Stimulated activated CD8-positive, alpha-beta memory T cell treated with anti-CD3 and anti-CD28 coated beads, Interleukin-4, amount 100 ng/mL, for 4 hours (primary cell): ENCODE measurements at places on chromosomes 5 and 9.

DNA sequence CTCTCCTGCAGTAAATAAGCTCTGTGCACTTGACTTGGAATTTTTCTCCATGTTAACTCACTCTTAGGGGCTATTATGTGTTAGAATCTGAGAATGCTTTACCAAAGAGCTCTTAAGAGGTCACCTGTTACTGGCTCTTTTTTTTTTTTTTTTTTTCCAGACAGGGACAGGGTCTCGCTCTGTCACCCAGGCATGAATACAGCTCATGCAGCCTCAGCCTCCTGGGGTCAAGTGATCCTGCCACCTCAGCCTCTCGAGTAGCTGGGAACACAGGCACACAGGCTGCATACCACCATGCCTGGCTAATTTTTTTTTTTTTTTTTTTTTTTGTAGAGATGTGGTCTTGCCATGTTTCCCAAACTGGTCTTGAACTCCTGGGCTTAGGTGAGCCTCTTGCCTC is 22.1 kb downstream of the HMGXB3 start:
- no peak for DNase-seq

DNA sequence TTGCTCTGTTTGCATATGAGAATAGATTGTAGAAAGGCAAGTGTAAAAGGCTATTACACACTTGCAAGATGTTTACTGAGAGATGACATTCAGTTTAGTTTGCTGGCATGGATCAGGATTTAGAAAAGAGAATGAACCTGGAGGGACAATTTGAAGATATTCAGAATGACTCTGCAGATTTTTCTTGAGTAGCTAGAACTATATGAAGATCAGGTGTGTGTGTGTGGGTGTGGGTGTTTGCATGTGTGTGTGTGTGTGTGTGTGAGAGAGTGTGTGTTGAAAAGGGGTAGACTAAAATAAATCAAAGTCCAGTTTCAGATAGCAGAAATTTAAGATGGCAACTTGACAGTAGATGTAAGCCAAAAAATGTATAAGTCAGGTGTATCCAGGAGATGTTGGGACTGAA is 74.0 kb upstream of the ANXA1 start:
- no peak for DNase-seq

DNA sequence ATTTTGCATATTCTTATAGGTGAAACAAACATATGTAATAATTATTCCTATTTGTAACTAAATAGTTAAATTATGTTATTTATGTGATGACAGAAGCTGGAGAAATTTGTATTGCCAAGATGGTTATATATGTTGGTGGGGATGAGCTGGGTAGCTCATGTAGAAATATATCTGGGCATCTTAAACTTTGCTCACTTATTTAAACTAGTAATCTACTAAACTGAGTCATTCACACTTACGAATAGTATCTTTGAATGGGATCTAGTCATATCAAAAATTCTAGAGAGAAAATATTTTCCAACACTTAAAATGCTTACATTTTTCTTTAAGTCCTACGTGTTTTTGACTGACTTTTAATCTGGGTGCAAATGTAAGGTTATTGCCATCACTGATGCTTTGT is 44.6 kb upstream of the EIF4EBP3 start:
- no peak for DNase-seq

GRCh38 chr5:107040907-107041306 is 629.8 kb downstream of the EFNA5 start:
- DNase-seq = no peak

DNA sequence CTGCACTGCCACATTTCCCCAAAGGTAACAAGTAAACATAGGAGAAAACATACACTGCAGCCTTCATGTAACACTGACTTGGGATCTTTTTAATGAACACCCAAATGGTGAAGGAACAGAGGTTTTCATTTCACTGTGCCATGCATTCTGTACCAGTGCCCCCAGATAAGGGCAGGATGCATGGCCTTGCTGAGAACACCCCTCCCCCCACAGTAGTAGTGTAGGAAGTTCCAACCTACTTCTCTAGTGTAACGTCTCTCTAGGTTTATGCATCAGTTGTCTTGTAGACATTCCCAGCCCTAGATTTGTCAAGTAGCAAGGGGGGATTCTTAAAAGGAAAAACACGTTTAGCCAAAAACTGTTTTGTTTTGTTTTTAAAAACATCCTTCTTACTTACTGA is 29.9 kb downstream of the MAP3K1 start:
- DNase-seq = no peak

- peak; percentile 24 for DNase-seq
These were observed 303.7 kb downstream of the RAB3C start for GRCh38 chr5:58886315-58887207.

DNA sequence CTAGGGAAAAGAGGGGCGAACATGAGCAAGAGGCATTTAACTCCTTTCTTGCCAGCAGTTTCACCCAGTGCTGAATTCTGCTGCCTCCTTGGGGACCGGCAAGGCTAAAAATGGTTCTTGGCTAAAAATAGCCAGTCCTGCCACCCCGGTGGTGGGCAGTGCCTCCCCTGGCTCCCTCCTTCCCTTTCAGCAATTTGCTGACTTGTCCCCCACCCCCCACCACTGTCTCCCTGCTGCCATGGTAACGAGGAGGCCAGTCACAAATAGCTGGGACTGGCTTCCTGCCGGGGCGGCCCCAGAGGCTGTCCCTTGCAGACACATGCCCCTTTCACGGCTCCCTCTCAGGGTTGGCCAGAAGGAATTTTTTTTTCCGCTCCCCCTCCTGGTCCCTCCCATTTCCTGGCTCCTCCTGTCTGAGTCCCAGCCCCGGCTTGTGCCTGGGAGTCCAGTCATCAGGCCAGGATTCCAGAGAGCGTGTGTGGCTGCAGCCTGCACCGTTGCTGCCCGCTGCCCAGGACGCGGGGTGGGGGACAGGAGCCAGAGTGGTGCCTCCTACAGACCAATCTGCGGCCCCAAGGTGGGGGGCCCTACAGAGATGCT is 130.3 kb downstream of the RGS3 start:
- no peak for DNase-seq

GRCh38 chr9:18394847-18395351 is 79.1 kb upstream of the ADAMTSL1 start:
- no peak for DNase-seq

DNA sequence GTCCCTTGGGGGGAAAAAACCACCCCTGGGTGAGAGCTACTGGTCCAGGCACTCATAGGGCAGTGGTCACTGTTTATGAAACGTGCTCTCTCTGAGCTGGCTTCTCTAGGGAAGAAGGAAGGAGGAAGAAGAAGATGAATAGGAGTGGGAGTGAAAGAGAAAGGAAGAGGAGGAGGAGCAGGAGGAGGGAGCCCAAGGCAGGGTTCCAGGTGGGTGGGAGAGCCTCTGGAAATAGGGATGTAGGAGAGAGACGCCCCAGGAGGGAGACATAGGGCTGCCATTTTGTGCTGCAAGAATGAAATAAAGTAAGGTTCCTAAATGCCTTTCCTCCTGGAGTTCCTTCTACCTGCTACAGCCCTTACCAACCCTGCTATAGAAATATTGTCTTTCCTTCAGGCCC is 65.7 kb downstream of the PCDH1 start:
- no peak for DNase-seq

DNA sequence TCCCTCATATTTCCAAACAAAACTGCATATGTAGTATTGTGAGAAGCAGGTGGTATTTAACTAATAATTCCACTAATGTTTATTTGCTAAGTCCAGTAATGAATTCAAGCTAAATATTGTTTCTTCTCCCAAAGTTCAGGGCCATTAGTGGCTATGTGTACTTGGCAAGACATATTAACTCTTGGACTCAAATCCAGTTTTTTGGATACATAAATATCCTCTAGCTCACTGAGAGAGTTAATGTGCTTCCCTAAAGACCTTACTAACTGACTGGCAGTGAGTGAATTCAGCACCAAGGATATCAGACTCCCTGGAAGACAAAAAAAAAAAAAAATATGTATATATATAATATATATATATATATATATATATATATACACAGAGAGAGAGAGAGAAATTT is 214.1 kb downstream of the RAB3C start:
- DNase-seq = no peak

DNA sequence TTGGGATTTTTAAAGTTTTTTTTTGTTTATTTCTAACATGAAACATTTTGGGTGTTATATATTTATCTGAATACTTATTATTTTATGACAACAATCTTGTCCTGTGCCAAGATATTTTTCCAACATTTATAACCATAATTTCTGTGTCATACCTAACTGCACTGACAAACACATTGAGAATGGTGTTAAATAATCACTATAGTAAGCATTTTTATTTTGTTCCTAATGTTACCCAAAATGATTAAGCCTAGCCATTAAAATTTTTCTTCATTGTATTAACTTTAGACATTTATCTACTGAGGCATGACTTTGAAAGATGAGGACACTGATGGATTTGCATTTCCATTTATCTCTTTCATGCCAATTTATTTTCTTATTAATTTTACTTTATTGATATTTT is 91.6 kb upstream of the STK32A start:
- no peak for DNase-seq

- no peak for DNase-seq
These were observed 92.2 kb upstream of the CKMT2 start for GRCh38 chr5:81140943-81141342.

DNA sequence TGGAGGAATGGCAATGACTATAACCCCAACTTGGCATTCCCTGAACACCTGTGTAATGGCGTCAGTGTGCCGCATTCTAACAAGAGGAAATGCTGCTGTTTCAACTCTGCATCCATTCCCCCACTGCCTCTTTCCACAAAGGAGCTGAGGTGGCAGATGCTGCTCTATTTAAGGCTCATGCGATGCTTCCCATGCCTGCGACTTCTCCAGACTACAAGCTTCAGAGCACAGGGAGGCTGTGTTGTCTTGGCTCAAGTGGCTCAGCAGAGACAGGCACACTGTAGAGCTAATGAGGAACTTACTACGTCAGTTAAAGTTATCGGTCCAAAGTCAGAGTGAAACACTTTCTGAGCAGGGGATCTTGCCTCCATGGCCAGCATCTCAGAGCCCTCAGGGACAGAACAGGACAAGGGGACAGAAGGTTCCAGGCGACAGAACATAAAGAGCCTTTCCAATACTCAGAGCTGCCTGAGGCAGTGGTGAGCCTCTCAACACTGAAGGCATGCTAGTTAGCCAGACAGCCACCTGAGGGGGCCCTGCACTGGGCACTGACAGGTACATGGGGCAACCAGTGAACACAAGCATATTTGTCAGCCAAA is 21.8 kb downstream of the TNIP1 start:
- DNase-seq = no peak

DNA sequence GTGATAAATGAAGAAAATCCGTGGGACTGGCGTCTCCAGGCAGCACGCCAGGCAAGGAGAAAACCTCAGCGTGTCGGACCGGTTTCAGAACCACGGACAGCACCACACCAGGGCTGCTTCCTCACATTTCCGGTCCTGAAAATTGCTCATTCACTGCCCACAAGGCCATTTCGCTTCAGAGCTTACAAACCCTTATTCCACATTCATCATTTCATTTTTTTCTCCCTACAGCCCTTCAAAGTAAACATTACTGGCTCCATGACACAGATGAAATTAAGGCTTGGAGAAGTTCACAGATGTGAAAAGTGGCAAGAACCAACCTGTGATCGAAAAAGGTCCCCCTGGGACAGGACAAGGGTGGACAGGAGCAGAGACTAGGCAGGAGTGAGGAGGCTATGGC is 1.5 kb upstream of the GPRIN1 start:
- DNase-seq = no peak

- DNase-seq = no peak
These were observed 493.4 kb downstream of the CETN3 start for GRCh38 chr5:89916131-89916530.

GRCh38 chr9:5493679-5494511 is 16.4 kb upstream of the PDCD1LG2 start:
- no peak for DNase-seq

DNA sequence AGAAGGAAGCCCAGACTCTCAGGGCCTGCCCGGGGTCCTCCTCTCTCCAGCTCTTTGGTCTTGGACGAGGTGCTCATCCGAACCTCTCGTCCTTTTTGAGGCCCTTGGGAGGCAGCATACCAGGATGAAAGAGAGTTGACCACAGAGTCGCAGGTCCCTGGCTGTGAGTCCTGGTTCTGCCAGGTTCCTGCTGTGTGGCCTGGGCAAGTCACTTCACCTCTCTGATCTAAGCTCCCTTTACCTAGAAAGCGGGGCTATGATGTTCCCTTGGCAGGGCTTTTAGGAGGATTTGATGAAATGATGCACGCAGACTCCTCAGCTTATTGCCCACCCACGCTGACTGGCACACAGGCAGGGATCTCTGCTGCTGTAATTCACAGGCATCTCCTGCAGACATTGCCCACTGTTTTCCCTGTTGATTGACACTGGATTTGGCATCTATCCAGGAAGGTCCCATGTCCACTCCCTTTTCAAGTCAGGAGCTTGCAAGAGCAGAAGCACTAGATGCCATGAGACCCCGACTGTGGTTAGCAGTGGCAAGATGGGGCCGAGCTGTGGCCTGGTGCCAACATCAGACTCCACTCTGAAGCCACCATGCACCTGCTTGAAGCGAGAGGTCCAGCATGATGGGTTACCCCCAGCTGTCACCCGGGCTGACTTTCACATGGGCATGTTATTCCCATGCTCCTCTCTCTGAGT is 71.5 kb downstream of the MACROH2A1 start:
- no peak for DNase-seq

- no peak for DNase-seq
These were observed 439.5 kb upstream of the RGMB start for GRCh38 chr5:98333921-98334320.
